ENCODE measurements at places on chromosomes 6 and 20.

- peak; percentile 28 for DNase-seq
Measured at GRCh38 chr6:83215131-83216047, 22.2 kb downstream of the RWDD2A start.

DNA sequence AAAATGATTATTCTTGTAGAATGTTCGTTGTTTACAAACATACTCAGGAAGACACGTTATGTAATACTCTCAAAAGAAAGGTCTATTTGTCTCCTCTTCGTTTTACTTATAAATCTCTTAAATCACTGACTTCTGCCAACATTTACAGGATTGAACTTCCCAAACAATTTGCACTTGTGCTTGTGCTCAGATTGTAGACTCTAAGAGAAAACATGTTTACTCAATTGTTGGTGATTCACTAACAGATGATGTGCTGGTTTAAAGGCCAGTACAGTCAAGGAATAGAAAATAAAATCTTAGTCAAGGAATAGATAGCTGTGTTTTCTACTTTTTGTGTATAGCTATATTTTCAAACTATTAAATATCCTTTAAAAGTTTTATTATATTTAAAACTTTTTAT, 172.8 kb downstream of the GJA1 start:
- DNase-seq, result no peak

DNA sequence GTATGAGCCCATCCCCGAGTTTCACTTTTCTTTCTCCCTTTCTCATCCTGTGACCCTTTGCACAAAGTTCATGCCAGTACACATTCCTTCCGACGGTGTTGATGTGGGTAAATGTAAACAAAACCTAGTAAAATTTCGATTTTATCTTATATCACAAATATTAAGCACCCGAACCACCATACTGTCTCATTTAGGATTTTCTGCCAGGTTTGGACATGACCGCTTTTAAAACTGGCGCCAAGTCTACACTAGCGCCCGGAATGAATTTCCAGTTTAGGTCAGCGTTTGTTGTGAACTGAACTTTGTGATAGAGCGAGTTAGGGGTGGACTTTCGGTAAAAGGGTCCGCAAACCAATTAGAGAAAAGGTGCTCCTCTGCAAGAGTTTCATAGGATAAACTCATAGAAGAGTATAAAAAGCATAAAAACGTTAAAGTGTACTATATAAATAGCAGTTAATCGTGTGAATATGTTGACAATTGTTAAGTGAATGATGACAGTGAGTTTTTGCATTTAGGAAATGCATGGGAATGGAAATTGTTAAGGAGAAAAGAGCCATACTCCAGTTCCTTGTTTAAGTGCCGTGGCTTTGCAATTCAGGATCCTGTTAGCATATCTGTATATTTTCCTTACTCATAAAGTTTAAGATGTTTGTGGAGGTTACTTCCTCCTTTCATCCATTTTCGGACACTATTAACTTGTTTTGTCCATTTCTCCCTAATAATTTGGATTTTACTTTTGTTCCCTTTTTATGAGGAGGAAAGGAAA, 937 bp downstream of the AKAP7 start:
- DNase-seq, result no peak

DNA sequence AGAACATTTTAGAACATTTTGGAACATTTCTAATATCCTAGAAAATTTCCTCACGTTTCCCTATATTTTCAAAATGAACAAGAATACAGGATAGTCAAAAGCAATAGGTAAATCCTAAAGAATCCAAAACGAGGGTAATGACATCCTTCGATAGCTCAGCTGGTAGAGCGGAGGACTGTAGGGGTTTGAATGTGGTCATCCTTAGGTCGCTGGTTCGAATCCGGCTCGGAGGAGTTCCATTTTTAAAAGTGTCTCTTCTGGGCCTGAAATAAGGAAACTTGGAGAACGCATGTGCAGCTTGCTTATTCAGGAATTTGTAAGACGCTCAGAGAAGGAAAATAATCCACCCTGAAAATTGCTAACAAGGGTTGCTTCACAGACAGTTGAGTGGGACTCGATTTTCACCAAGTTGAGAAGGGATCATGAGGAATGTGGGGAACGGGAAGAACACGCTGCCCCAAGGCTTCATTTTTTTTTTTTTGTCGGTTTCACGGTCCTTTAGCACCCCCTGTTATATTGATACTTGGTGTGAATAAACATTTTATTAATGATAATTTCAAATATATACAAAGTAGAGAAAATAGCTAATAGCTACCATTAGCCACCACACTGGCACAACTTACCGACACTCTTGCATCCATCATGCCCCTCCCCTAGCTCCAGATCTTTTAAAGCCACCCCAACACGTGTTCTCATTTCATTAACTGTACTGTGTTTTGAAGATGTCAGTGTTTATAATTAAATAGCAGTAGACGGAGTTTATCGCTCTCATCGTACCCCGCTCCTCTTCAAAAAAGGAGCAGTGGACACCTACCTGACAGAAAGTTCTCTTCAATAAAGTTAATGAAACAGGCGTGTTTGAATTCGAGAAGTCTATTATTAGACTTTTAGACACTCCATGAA, 1.8 kb upstream of the ABT1 start:
- peak; percentile 49 for DNase-seq

GRCh38 chr6:16964553-16965499, 137.0 kb upstream of the STMND1 start:
- DNase-seq, result peak; percentile 60

GRCh38 chr6:36774331-36774730, 64.9 kb downstream of the CPNE5 start:
- no peak for DNase-seq

DNA sequence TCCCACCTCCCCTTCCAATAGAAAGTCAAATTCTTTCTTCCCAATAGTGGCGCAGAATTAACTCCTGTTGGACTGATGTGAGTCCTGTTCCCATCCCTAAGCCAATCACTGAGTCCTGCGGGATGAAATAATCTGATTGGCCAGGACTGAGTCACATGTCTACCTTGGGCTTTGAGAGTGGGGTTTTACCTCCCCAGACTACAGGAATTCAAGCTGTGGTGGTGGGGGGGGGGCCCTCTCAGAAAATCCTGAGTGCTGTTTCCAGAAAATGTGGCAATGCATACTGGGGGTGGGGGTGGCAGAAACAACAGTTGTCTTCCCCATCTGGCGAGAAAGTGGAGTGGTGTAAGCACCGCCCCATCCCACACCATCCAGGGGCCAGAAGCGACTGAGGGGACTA, 65.7 kb downstream of the CTCFL start:
- no peak for DNase-seq

- no peak for DNase-seq
Measured at GRCh38 chr6:109299776-109300564, 82.3 kb downstream of the CD164 start.

DNA sequence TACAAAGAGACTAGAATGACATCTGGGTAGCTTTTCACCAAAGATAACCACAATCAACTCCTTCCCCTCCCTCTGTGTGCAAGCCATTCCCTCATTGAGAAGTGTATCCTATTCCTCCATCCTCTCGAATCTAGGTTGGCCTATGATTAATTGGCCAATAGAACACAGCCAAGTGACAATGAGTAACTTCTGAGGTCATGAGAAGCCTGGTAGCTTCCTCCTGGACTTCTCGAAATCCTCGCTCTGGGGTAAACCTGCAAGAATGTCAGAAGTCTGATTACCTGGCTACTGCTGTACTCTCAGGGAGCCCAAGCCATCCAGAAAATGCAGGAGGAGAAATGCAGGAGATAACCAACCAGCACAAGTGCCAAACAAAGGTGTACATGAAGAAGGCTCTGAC, 13.1 kb downstream of the ARHGAP18 start:
- DNase-seq, result no peak
